ENCODE measurements at places on chromosomes 12 and 14.

- no peak for DNase-seq
Measured at GRCh38 chr12:56219840-56220239, 1.9 kb downstream of the RNF41 start.

DNA sequence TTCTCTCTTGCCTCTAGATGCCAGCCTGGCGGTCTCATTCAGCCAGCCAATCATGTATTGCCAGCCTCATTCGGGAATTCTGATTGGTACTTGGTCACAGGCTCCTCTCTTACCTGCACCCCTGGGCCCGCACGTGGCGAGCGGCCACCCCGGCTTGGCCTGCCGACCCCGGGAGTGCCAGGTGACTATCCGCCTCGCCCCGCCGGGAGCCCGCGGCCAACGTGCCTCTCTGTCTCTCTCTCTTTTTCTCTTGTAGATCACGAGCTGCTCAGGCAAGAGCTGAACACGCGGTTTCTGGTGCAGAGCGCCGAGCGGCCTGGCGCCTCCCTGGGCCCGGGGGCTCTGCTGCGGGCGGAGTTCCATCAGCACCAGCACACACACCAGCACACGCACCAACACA is 39.3 kb downstream of the LRCOL1 start:
- DNase-seq, result no peak

DNA sequence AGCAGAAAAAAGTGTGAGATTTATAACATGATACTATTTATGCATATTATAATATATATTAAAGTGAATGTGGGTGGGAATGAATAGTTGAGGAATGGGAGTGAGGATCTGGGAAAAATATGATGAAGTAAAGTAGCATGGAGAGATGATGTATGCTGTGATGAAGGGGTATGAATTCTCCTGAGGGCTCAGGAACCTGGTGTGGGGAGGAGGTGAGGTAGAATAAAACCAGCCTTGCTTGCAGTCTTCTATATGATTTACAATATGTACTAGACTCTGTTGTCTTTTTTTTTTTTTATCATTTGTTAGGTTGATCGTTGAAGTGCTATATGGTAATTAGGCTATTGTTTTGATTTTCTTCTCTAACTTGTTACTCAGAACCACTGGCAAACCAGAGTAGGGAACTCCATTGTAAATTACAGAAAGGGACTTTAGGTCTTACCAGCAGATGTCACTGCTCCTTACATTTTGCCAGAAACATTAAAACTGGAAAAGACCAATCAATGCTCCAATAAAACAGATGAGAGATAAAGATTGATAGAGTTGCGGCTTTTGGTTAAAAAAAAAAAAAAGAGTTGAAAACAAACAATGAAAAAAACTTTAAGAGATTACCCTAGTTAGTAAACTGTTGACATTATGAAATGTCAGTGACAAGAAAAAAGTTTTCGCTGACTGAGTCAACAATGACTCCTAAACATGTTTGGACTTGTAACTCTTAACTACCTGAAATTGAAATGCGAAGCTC is 39.9 kb downstream of the ATL1 start:
- DNase-seq, result no peak

DNA sequence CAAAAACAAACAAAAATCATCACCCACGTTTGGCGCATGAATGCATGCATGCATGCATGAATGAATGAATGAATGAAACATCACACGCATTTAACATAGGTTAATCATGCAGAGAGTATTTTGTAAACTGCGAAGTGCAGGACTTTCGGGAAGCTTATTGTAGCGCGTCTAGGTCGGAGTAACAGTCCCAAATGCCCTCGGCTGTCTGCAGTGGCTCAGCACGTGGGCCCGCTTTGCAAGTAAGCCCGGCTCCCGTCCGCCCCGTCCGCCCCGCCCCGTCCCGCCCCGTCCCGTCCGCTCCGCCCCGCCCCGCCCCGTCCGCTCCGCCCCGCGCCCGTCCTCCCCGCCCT is 263 bp upstream of the IFT81 start:
- no peak for DNase-seq

- no peak for DNase-seq
Measured at GRCh38 chr12:11973396-11973795, 97.3 kb upstream of the BCL2L14 start.

- no peak for DNase-seq
Measured at GRCh38 chr12:9340422-9341259, 132.4 kb upstream of the PZP start.

- no peak for DNase-seq
Measured at GRCh38 chr12:83996671-83997070, 915.9 kb downstream of the SLC6A15 start.

DNA sequence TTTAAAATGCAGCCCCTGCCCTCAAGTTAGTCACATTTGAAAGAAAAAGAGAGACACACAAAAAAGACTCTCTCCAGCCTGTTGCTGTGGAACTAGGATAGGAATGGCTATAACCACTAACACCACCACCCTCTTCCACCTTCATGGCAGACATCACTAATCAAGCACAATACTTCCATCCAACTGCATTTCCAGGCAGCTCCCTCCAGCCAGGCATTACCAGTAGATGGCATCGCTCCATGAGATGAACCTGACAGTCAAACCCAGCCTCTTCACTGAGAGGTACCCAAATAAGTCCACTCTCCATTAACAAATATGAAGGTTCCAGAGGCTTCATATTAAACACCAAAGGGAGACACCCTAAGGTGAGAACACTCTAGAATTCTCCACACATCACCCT is 24.4 kb downstream of the SLC8B1 start:
- no peak for DNase-seq
